ENCODE measurements at places on chromosomes 4 and X.

- DNase-seq: no peak
Measured at GRCh38 chr4:77493120-77493752, 112.4 kb upstream of the CXCL13 start.

DNA sequence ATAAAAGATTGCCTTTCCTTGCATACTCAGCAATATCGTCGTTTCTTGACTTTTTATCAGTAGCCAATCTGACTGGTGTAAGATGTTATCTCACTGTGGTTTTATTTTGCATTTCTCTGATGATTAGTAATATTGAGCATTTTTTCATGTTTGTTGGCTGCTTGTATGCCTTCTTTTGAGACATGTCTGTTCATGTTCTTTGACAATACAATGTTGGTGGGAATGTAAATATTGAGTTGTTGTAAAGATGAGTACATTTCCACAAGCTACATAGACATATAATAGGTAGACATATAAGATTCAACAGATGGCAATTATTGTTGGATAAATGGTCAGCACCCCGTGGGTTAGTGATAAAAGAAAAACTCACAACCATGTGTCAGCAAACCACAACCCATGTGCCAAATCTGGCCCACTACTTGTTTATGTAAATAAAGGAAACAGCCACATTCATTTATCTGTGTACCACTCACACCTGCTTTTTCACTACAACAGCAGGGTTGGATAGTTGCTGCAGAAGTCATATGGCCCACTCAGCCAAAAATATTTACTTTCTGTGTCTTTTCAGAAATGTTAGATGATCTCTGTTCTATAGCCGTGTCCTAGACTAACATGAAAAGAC, 153.1 kb upstream of the VCX start:
- no peak for DNase-seq

DNA sequence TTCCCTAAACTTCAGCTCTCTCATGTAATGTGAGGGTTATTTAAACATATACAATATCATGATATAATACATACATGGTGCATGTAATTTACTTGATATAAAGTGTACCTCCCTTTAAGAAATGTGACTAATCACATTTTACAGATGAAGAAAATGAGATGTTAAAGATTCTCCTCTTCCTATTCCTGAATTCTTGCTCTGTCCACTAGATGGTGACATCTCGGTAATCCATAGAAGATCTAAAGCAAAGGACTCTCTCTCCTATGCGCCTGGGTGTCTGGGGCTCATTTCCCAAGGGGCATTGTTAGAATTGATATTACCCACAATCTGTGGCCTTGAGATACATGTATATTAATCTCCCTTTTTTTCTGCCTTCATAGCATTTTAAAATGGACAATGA, 804.9 kb downstream of the RAB28 start:
- DNase-seq: no peak

DNA sequence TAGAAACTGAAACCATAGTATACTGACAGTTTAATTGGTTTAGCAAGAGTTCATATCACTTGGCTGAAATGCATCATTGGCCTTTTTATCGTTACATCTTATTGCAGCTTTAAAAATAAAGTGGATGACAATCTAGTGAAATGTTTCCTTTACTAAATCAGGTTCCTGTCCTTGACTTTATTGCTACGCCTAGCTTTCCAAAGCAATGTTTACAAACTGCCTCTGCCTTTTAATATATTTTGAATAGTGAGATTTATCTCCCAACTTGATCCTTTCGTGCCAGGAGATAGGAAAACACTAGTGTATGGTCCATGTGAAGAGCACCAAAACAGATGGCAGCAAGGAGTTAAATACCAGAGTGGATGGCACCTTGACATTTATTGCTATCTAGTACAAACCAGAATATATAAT, 67.0 kb downstream of the GPC3 start:
- DNase-seq: no peak

- DNase-seq: no peak
Measured at GRCh38 chrX:109685656-109686078, 47.4 kb downstream of the ACSL4 start.

GRCh38 chr4:128468123-128468989, 180.7 kb upstream of the PGRMC2 start:
- DNase-seq: peak; percentile 46

DNA sequence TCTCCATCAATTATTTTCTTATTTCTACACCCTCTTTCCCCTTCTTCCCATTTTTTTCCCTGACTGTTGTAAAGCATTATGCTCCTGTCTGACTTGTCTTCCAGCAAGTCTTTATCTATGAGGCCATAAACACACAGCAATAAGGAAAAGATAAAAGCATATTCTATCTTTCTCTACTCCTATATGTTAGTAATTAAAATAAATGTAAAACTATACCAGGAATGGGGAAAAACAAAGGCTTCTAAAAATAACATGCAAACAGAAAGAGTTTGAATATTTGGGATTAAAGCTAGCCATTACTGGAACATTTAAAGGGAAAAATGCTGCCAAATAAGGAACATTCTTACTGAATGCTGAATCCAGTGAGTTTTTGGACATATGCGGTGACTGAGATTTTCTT, 471.7 kb upstream of the HS3ST1 start:
- DNase-seq: no peak

GRCh38 chr4:76011700-76012387, 4.5 kb upstream of the CXCL9 start:
- DNase-seq: peak; percentile 12

DNA sequence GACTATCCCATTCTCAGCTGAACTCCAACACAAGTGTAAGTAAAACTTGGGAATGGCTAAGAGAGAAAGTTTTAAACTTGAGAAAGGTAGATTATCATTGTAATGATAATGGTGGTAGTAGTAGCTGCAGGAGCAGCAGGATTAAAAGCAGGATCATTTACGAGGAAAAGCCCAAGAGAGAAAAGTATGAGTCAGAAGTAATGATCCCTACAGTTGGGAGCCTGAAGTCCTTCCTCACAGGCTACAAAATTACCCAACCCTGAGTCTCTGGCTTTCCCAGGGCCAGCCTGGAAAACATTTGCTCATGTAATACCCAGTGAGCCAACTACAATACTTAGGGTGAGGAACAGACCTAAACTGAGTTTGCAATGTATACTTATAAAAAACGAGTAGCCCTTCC, 4.4 kb upstream of the PRDM8 start:
- DNase-seq: no peak

- DNase-seq: no peak
Measured at GRCh38 chr4:61996943-61997342, 796.8 kb downstream of the ADGRL3 start.

- no peak for DNase-seq
Measured at GRCh38 chr4:156290811-156291210, 337.1 kb upstream of the CTSO start.

GRCh38 chr4:64784125-64784524, 374.9 kb upstream of the TECRL start:
- DNase-seq: no peak

DNA sequence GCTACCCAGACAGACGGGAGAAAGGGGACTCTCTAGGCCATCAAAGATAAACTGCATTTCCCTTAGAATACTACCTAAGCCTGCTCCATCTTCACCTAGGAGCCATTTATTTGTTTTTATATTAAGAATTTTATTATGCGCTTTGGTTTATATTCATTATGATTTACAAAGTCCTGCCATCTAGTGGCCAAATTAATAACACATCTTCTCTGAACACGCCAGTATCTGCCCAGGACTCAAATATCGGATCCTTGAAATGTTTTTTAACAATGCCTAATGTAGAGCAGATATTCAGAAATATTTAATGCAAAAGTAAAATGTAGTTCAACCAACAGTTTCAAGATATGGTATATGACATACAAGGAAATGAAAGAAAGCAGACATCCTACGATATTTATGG, 20.8 kb upstream of the PRPS2 start:
- DNase-seq: no peak

GRCh38 chrX:7109049-7109531, 38.4 kb upstream of the STS start:
- DNase-seq: no peak

GRCh38 chrX:17869580-17869979, 8.5 kb upstream of the RAI2 start:
- no peak for DNase-seq

DNA sequence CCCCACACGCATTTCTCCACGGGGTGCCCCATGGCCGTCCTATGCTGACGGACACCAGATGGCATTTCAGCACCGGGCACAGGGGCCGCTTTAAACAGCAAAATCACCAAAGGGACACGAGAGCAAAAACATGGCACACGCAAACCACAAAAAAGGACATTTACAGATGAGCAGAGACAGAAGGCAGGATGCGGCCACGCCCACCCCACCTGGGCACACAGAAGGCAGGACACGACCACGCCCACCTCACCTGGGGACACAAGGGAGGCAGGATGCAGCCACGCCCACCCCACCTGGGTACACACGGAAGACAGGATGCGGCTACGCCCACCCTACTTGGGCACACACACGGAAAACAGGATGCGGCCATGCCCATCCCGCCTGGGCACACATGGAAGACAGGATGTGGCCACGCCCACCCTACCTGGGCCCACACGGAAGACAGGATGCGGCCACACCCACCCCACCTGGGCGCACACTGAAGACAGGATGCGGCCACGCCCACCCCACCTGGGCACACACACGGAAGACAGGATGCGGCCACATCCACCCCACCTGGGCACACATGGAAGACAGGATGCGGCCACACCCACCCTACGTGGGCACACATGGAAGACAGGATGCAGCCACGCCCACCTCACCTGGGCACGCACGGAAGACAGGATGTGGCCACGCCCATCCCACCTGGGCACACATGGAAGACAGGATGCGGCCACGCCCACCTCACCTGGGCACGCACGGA, 69.1 kb downstream of the FAM53A start:
- DNase-seq: no peak

All from hypothalamus (tissue), 51 donors.